ENCODE measurements at places on chromosomes 7 and 10.

DNA sequence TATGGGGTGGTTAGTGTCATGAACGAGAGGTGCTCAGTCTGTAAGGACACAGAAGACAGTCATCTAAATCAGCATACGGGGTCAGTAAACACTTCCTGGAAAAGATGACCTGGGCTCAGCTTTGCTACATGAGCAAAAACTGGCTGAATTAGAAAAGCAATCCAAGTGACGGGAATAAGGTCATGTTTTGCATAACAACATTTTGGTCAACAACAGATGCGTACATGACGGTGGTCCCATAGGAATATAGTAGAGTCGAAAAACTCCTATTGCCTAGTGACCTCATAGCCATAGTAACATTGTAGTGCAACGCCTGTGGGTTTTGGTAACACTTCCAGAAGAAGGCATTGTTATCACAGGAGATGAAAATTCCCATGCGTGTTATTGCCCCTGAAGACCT lies 92.9 kb downstream of the CTNNA3 start:
- DNase-seq: no peak

DNA sequence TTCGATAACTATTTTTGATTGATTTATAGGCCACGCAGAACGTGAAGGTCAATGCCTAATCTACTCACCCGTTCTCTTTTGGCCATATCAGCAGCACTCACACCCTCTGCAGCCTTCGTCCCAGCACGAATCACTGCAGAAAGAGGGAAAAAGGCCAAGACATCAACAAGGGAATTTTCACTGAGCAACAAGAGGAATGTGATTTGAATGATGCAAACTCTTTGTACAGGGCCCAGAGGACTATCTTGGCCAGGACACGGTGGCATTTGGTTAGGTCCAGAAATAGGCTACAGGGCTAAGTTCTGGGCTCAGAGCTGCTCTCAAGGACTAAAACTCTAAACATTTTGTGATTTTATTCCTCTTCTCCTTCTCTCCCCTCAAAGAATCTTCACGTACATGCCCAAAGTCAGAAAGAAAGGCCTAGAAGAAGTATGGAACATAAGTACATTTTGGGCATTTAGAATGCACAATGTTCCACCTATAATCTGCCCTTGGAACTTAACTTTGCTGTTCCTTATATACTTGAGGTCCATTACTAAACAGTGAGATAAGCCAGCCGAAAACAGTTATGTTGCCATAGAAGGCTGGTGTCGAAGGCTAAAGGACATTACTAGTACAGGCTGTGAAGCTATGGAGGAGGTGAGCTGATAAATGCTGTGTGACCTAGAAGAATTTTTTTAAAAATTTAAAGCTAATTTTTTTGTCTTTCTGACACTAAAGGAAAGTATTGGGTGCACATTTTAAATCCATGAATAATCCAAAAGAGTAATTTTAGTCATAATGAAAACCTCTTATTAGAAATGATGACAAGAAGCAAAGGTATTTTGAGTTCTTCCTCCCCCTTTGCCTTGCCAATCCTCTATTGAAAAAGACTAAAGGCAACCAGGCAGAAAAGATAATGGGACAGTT lies 20.0 kb downstream of the RBM28 start:
- no peak for DNase-seq

DNA sequence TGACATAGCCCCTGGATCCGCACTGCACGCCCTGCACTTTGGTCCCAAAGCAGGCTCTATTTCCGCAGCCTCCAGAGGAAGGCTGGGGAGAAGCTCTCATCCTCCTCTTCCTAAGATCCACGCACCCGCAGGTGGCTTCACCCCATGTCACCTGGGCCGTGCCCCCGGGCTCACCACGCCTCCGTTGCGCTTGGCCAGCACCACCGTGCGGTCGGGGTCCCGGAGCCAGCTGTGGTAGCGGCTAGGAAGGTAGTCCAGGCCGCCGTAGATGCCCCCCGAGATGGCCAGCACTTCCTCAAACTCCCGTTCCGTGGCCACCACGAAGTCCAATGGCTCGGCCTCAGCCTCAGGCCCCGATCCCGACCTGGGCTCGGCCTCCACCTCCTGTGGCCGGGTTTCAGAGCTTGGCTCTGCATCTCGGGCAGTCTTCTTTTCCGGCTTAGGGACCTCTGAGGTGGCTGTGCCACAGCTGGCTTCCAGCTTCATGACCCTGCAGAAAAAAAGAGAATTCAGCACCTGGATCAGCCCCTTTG lies 5.7 kb downstream of the NAT16 start:
- DNase-seq: no peak

- DNase-seq: no peak
Observed at GRCh38 chr10:118621304-118621942, 26.0 kb upstream of the PRLHR start.

- DNase-seq: no peak
Observed at GRCh38 chr7:140284062-140284461, 107.3 kb upstream of the KDM7A start.

DNA sequence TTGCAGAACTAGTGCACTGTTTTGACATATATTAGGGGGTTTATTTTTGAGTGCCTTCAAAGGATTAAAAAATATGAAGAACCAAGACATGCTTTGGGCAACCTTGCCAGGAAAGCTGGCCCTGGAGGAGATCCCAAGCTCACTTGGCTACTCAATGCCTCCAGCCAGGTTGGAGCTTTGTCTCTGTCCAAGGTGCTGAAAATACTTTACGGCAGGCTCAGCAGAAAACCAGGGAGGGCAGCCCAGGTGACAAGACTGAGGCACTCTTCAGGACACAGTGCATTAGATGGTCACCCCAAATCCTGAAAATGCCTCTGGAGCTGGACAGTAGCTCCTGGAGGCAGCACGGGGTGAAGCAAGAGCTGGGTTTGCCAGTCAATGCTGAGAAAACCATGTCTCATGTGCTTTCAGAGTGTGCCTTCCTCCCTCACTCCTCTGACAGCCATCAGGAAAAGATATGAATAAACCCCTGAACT lies 5.8 kb upstream of the KCNH2 start:
- no peak for DNase-seq

DNA sequence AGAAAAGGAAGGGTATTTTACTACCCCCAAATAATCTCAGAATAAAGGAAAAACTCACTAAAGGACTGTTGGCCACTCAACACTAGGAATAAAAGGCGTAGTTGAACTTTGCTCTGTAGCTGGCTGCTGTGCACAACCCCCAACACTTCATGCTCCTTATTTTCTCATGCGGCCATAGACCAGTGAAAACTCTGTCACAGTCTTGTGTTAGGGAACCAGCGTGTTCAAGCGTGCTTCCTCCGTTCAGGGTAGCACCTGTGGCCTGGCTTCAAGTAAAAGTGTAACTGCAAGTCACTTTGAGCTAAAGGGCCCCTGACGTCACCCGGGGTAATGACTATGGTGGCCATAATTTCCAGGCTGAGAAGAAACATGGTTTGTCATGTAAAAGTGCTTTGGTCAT lies 27.0 kb downstream of the BLNK start:
- DNase-seq: no peak

DNA sequence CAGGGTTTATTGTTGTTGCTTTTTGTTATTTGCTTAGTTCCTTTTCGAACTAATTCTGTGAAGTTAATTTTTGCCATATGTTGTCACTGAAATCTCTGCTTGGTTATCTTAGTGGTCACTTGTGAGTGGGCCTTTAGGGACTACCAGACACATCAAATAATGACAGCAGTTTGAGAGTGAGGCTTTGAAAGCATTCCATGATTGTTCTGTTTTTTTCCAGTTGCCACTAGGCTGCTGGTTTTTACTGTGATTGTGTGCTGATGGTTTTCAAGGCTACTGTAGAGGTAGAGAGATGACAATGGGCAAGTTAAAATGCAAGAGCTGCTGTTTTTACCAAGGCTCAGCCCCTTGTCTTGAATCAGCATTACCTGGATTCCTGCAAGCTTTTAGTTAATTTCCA lies 20.0 kb downstream of the SEPTIN7 start:
- no peak for DNase-seq

GRCh38 chr10:46062723-46063428 lies 16.8 kb upstream of the MSMB start:
- DNase-seq: no peak

- DNase-seq: no peak
Observed at GRCh38 chr7:141841385-141841784, at the start of gene PRSS37. Gene PRSS37 (minus strand): TSS chr7:141841485. CDS start chr7:141841049, 436 bp downstream.

DNA sequence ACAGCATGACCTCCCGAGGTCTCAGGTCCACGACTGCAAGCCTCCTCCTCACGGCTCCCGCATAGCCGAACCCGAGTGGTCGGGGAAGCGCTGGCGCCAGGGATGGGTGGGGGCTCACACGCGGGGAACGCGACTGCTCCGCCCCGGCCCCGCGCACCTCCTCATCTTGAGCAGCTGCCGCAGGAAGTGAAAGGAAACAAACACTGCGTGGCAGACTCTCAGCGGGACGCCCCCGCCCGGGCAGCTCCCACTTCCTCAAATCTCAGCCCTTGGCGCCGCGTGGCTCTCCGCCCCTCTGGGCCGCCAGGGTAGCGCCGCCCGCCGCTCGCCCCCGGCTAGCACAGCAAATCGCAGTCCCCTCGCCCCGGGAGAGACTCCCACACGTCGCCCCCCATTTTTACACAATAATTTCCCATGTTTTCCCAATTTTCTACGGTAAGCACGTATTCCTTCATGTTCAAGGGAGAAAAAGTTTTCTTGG lies at the start of gene TMEM243:
Gene TMEM243, minus strand, starts transcription at position 188 of the 481 bp plus-strand sequence. CDS start 229 bp downstream, outside the sequence.
- DNase-seq: peak; percentile 68

- no peak for DNase-seq
Observed at GRCh38 chr7:26443751-26444150, 152.1 kb downstream of the SNX10 start.

DNA sequence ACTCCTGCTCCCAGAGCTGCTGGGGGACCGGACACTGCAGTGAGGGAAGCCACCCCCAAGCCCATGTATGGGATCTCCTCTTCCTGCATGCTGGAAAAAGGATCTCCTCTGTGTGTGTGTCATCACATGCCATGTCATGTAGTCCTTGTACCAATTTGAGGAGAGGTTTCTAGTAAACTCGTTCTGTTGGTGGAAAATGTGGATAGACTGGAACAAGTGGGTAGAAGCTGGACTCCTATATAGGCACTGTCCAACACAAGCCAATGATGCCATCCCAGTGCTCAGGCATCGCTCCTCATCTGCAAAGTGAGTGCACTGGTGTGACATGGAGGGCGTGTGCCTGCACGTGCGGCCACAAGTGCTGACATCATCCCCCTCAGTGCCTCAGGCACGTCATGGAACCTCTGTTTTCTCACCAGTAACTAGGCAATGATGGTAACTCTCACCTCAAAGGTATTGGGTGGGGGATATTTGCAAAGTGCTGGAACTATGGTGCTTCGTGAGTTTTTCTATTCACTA lies 19.3 kb downstream of the MYO1G start:
- no peak for DNase-seq

- DNase-seq: peak; percentile 57
Observed at GRCh38 chr7:140672382-140673062, at the start of gene ADCK2. Gene ADCK2 (plus strand): TSS chr7:140672945. CDS start chr7:140673331, 386 bp downstream.

DNA sequence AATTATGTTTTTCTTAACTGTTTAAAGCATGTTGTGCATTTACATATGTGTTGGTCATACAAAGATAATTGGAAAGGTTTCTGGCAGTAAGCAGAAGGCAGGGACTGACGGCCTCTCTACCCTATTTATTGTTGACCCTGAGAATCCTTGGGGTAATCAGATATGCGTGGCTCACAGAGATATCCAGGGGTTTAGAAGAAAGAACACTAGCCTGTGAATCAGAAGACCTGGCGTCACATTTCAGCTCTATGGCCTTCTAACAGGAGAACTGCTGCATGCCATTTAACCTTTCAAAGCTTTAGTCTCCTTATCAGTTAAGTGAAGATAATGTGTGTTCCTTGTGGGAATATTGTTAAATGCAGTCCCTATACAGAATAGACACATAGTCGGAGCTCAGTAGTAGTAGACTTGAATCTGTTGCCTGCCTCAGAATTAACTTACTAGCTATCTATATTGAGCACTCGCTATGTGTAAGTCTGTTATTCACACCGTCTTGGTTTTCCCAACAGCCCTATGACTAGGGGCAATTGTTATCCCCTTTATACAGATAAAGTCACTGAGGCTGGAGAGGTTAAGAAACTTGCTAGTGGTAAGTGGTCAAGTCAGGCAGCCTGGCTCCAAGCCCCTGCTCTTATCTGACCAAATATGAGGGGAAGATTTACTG lies 129.6 kb upstream of the ANKRD1 start:
- DNase-seq: no peak

DNA sequence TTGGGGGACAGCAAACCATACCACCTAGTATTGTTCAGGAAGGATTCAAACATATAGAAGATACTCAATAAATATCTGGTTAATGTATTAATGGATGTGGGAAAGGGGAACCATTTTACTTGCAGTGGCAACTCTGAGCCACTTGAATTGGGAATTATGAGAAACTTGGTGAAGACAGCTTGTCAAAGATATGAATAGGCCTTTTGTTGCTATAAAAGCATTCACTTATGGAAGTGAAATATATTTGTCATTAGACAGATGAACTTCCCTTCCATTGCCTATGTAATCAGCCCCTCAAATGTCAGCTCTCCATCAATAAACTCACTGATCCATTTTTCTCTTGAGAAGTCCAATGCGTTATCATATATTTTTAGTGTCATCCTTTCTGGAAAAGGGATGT lies 56.1 kb downstream of the GPR85 start:
- DNase-seq: no peak

- DNase-seq: no peak
Observed at GRCh38 chr10:714214-714613, 24.7 kb upstream of the DIP2C start.

DNA sequence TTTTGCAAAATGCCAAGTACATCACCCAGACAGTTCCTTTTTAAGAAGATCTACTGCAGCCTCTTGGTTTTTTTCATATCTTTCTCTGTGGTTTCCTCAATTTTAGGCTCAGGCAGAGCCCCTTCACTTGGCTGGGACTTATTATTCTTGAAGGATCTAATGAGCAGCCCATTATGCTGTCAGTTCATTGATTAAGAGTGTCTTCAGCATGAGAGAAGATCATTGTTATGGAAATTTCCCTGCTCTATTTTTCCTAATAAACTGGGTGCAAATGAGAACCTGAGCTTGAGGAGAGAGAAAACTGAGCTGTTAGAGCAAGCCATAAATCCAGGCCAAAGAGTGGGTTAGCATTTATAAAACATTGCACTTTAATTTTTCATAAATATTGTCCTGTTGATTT lies 146.5 kb downstream of the SEC23IP start:
- no peak for DNase-seq

DNA sequence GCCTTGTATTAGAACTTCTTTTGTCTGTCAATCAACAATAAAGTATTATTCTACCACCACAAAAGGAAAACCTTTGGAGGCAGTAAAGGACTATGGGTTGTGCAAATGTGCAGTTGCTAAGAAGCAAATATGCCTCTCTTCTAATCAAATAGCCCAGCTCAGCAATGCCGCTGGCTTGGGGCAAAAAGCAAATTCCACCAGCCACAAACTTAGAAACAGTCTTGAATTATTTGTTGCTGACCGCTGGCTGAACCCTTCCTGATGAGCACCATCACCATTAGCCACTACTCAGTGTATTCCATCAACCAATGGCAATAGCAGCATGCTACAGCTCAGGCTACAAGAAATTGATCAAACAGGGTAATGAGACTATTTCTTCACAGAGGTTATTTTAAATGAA lies 51.0 kb downstream of the SKAP2 start:
- DNase-seq: no peak

GRCh38 chr7:69467826-69468225 lies 130.4 kb upstream of the AUTS2 start:
- no peak for DNase-seq

DNA sequence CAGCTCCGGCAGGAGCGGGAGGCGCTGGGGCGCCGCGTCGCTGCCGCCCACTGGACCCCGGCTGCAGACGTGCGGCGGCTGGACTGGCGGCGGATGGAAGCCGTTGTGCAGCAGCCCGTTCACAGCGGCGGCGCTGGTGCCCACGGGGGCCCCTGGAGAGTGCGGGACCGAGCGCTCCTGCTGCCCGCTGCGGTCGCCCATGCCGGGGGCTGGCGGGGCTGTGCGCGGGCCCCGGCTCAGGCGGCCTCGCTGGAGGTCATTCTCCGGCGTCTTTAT lies 413 bp downstream of the PANK1 start:
- no peak for DNase-seq

All from activated CD8-positive, alpha-beta memory T cell treated with anti-CD3 and anti-CD28 coated beads for 1 hour (primary cell).